Caki2 (cell line): ENCODE measurements at places on chromosomes 7 and 10.

GRCh38 chr10:89035461-89035860 lies 44.9 kb downstream of the FAS start:
- no peak for DNase-seq

DNA sequence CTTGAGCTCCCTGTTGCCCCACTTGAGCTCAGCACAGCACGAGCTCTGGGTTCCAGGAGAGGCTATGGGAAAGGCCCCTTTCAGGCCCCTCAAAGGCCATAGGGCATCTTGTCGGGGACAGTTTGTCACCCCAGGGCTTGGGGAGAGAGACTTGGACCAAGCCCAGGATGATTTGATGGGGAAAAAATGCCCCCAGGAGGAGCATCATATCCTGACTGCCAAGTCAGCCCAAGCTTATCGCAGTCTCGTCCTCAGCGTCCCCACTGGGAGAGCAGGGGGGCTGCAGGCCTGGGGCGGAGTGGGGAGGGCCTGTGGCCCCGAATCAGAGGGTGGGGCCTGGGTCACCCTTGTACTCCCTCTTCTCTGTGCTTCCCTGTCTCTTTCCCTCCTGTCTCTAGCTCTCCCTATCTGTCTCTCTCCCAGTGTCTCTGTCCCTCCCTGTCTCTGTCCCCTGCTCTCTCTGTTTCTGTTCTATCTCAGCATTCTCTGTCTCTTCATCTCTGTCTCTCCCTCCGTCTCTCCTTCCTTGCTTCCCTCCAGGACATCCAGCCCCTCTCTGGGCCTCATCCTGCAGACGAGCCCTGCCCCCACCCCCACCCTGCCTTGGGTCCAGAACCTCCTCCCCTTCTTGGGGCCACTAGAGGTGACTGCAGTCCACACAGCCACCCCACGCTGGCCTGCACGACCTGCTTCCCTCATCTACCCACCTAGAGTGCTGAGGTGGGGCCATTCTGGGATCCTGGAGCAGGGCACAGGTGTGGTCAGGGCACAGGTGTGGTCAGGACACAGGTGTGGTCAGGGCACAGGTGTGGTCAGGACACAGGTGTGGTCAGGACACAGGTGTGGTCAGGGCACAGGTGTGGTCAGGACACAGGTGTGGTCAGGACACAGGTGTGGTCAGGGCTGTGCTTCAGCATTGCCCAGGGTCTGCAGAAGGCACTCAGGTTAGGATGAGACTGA lies 17.3 kb upstream of the GRIFIN start:
- DNase-seq: no peak

- DNase-seq: no peak
These were observed 106.2 kb upstream of the GPR141 start for GRCh38 chr7:37577412-37577811.

DNA sequence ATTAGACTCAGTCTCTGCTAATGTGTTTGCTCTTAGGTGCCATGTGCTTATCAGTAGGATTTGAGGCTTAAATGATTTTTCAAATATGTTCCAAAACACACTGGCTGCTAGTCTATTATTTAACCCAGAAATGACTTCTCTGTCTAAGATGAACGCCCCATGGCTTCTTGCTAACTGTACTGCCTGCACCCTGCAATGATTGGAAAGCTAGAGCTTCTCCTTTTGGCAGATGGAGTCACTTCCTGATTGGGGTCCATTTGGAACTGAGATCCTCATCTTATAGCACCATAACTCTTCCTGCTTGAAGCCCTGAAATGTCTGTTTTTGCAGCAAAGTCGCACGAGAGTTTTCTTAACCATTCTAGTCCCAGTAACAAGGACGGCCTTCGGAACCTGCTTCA lies 186.5 kb upstream of the ADO start:
- no peak for DNase-seq

- DNase-seq: no peak
These were observed 113.7 kb downstream of the ARL4A start for GRCh38 chr7:12801107-12801506.

- DNase-seq: no peak
These were observed 197.5 kb downstream of the ELFN1 start for GRCh38 chr7:1867370-1868260.

GRCh38 chr7:45576249-45576929 lies 2.2 kb downstream of the ADCY1 start:
- no peak for DNase-seq

- no peak for DNase-seq
These were observed 298.1 kb downstream of the GFRA1 start for GRCh38 chr10:115974816-115975430.

GRCh38 chr10:47027108-47027783 lies 116.0 kb downstream of the PTPN20 start:
- DNase-seq: no peak

DNA sequence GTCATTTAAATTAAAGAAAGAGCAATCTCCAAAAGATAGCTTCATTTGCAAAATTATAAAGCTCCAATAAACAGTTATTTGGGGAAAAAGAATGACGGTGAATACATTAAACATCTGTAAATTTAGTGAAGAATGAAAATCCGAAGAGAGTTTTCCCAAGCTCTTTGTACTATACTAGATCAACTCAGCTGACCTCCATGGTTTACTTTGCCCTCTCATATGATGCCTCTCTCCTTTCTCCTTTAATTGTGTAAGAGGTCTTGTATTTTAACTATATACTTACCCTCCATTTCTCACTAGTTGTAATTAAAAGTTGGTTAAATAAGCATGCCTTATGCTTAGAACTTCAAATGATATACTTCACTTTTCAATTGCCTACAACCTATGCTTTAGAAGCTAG lies 125.8 kb downstream of the CACNA2D1 start:
- DNase-seq: no peak

GRCh38 chr10:8056871-8057331 lies 2.4 kb downstream of the GATA3 start:
- DNase-seq: no peak

DNA sequence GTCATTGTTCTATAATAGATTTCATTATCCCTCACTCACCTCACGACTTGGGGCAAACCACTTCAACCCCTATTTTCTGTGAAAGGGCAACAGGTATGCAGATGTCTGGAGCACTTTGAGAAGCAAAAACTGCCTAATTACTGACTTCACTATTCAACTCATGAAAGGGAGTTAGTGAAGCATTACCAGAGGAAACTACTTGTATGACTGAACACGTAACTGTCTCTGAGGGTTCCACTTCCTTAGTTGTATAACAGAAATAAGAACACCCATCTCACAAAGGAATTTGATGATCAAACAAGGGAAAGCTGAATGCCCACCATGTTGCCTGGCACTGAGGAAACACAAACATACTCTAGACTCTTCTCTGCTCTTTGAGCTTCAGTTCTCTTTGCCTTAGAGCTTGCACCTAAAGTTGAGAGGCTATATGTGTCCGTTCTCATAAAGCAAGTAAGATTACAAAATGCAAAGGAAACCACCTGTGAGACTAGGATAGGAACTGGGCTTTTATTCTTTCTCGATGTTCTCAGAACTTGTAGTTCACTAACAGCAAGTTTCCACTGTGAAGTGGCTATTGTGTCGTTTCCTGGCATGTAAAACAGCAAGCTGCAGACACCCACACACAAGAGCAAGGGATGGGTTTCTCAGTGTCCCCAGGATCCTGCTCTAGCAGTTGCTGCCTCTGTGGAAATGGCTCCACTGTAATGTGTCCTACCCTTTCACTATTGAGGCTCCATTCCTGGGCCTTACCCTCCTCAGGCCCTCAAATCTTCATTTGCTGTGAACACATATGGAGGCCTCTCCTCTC lies 2.6 kb downstream of the TMEM243 start:
- DNase-seq: peak; percentile 82

DNA sequence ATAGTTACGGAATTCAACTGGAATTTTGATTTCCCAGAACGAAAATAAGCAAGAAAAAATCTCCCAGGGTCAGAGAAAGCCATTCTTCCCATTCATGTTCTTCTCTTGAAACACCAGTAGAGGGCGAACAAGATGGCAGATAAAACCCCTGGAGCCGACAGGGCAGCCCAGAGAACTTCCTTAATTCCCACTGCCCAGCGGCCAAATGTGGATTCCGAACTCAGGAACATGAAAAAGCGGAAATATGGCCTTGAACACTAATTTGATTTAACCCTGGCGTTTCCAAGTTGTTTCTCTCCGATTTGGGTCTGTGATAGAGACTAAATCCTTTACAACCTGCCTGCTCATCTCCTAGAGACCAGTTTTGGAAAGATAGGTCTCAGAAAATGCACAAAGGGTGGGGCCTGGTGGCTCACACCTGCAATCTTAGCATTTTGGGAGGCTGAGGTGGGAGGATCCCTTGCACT lies 100.7 kb upstream of the WAC start:
- peak; percentile 64 for DNase-seq

GRCh38 chr7:28128608-28129007 lies 52.0 kb downstream of the JAZF1 start:
- no peak for DNase-seq

- DNase-seq: no peak
These were observed 319.0 kb upstream of the FZD1 start for GRCh38 chr7:90945104-90945787.

DNA sequence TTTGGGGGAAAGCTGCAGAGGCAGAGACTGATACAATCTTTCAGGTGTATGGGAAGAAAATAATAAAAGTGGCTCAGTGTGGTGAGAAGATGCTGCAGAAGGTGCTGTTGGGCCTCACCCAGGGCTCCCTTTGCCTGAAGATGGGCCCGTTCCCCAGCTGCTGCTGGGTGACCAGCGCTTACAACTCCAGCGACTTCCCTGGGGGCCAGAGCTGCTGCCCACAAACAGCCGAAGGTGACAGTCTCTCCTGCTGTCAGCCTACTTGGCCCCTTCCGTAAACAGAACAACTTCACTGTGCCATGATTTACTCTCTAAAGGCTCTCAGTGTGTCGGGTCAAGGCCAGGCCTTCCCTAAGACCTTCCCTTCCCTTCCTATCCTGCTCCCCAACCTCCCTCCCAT lies 93.6 kb upstream of the PCBD1 start:
- DNase-seq: no peak

- DNase-seq: no peak
These were observed 60.3 kb upstream of the C1GALT1 start for GRCh38 chr7:7122033-7122478.

GRCh38 chr10:46050941-46051623 lies 5.0 kb upstream of the MSMB start:
- no peak for DNase-seq

- no peak for DNase-seq
These were observed 8.1 kb downstream of the MYL10 start for GRCh38 chr7:101620991-101621390.

DNA sequence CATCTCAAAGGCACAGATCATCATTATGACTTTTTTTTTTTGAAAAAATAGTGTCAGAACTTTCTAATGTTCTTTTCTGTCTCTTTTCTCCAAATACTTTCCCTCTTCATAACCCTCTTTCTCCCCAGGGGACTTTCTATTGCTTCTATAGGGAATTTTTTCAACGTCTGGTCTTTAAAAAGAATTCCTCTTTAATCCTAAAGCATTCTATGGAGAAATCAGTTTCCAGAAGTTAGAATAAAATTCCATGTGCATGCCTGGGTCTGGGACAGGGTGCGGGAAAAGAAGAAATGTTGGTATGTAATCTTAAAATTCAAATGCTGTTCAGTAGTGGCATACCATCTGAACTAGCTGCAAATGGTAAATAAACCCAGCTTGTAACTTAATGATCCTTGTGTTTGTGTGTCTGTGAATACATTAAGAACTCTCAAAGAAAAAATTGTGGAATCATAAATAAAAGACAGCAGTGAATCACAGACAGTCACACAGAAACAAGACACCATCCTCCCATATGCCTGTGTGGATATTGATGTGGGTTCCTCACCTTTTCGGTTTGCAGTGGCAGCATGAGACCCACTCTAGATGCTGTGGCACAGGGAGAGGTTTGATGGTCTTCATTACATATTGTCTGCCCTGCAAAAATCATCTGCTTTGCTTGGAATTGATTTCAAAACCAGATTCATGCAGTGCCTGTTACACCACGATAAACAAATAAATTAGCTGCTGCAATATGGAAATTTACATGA lies 374.7 kb upstream of the NRP1 start:
- DNase-seq: no peak

DNA sequence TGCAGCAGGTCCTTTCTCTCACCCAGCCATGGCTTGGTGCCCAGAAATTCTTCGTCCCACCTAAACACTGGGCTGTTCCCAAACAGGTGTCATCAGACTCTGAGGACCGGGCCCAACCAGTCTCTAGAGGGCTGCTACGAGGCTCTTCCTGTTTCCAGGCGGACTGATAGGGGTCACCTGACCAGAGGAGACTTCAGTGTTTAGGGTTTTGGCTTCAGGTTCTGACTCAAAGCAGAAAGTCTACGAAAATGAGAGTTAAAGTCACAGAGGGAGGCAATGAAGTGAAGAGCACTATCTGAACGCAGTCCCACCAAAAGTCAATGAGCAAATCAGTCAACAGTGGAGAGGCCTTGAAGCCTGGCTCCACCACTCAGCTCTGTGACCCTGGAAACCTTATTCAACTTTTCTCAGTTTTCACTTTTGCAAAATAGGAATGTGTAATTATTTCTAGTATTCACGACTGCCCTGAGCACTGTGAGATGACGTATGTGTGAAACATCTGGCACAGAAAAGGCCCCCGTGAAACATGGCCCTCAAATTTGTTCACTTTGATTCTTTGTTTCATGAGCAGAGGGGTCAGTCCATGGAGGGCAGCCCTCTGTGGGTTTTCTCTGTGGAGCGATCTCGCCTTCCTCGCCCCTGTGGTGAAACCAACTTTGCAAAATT lies 189.9 kb upstream of the PDE1C start:
- DNase-seq: no peak

- DNase-seq: no peak
These were observed 72.3 kb upstream of the MKRN1 start for GRCh38 chr7:140551355-140552239.

DNA sequence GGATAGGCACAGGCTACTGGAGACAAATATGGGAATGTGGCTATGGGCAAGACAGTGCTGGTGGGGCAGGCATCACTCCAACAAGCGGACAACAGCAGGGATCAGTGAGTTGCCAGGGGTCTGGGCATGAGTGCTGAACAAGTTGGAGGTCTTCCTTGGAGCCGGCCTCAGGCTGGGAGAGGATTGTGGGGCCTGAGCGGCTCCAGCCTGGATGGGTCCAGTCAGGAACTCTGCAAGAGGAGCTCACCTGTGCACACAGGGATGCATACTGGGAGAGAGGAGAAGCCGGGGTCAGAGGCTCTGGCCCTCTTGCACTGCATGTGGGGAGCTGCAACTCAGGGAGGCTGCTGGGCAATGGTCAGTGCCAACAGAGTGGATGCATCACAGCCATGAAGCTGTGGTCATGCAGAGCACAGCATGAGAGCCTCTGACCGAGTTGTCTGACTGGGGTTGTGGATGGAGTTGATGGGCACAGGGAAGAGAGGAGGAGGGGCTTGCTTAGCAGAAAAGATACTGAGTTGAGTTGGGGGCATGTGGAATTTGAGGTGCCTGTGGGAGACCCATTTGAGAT lies 204.0 kb upstream of the ZNF32 start:
- DNase-seq: no peak
